ENCODE measurements at places on chromosomes 13 and 19.

- DNase-seq = no peak
Observed at GRCh38 chr19:3826163-3826562, 40.0 kb upstream of the MATK start.

GRCh38 chr13:23744315-23744714, 144.9 kb downstream of the MIPEP start:
- no peak for DNase-seq

DNA sequence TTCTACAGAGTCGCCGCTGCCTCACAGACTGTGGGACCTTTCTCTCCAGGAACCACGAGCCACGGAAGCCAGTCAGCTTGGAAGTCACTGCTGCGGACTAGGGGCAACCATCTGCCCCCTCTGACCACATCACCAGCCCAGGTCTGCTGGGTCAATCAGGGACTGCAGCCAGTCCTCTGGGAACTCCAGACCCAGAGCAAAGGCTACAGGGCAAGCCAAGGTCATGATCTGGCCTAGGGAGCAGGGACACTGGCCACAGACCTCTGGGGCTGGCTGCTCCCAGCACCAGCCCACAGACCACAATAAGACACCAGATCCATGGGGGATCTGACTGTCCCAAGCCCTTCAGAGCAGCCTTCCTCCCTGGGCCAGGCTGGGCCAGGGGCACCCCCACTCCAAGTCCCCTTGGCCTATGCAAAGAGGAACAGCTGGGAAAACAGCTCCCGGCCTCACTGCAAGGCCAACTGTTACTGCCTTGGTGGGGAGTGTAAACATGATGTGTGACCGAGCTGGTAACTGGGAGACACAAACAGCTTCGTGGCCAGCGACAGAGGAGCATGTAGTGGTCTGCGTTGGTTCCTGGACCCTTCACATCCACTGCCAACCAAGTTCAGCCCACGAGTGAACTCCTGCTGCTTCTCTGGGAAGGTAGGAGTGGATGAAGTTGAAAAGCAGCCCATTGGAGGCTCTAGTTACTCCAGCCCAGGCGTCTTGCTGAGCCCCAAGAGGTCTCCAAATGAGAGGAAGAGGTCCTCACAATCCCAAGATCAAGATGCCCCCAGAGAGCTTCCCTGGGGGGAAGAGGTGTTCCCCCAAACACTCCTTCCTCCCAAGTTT, 1.5 kb downstream of the AKT2 start:
- DNase-seq = no peak

- DNase-seq = no peak
Observed at GRCh38 chr13:114077099-114077932, 55.1 kb downstream of the RASA3 start.

DNA sequence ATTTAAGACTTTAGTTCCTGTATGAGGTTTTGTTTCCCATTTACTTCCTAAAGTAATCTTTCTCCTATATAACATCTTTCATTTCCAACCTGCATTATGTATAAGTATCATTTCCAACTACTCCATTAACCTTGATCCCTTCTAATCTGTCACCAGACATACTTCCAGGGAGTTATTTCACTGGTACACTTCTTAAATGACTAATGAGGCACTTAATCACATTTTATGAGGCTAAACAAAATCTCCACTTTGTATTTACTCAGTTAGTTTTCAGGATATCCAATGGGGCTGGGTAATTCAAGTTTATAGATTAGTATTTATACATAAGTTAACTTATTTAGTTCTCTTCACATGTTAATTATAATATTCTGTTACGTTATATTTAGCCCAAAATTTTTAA, 634.7 kb downstream of the PCDH17 start:
- no peak for DNase-seq

- no peak for DNase-seq
Observed at GRCh38 chr13:80957019-80957655, 616.2 kb upstream of the SPRY2 start.

DNA sequence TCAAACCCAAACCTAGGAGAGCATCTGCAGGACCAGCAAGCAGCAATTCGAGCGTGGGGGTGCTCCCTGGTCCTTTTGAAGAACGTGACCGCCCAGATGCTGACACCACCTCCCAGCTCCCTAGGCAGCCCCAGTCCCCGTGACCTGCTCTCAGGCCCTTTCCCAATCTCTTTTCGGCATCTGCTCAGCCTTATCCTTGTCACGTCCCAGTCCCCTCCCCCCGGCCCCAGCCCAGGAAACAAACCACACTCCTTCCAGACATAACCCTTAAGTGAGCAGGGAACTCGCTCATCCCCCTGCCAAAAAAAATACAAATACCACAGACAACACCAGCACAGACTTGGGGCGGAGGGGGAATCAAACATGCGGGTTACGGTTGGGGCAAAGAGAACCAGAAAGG, 3.3 kb downstream of the MLLT1 start:
- DNase-seq = no peak

DNA sequence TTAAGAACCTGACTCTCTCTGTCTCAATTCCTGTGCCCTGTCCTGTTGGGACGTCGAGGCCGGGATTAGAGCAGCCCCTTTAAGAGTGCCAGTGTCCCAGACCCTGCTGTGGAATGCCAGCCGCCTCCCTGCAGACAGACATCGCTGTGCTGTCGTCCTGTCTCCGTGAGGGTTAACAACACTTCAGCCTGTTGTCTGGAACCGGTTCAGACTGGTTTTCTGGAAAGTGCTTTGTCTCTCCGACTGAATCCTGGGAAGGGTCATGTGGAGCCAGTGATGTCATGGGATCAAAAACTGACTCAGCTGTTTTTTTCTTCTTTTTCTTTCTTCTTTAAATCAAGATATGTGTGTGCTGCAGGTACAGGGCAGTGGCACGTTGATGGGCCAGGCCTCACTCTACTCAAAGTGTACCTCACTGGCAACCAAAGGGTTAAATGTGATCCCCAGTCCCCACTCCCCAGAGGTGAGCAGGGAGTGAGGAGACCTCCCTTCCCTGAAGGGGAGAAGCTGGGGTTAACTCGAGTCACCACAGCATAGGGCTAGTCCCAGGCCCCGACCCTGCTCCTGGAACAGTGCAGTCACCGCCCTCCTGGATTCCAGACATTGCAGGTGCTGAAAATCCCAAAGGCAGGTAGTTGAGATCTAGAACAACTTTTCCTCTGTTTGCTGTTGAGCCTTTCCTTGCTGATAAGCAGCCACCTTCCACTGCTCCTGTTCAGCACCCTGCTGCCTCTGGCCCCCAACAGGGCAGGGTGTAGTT, 50.8 kb downstream of the TSSK6 start:
- no peak for DNase-seq

- no peak for DNase-seq
Observed at GRCh38 chr13:105518086-105518485, 1017.4 kb downstream of the EFNB2 start.

DNA sequence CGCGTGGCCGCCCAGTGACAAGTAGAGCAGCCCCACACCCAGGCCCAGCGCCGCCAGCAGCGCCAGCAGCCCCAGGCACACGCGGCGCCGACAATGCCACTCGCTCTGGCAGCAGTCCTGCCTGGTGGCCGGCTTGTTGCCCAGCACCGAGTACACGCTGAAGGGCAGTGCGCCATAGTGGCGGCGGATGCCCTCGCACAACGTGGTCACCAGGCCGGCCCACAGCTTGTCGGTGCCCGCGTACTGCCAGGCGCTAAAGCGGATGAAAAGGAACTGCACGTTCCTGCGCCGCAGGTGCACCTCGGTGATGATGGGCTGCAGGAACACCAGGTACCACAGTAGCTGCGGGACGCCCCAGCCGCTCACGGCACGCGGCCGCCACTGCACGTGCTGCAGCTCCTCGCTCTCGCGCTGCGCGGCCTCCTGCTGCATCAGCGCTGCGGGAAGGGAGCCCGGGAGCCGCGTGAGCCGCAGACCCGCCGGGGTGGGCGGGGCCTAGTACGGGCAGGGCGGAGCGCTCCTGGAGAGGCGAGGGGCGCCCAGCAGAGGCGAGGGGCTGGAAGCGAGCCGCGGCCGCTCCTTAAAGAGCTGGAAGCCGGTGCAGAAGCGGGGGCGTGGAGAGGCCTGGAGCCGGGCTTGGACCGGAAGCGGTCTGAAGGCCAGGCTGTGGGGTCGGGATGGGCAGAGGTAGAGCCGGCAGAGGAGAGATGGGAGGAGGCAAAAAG, 7.3 kb downstream of the NKPD1 start:
- peak; percentile 39 for DNase-seq

GRCh38 chr13:50613356-50613831, 230.1 kb downstream of the DLEU7 start:
- no peak for DNase-seq

DNA sequence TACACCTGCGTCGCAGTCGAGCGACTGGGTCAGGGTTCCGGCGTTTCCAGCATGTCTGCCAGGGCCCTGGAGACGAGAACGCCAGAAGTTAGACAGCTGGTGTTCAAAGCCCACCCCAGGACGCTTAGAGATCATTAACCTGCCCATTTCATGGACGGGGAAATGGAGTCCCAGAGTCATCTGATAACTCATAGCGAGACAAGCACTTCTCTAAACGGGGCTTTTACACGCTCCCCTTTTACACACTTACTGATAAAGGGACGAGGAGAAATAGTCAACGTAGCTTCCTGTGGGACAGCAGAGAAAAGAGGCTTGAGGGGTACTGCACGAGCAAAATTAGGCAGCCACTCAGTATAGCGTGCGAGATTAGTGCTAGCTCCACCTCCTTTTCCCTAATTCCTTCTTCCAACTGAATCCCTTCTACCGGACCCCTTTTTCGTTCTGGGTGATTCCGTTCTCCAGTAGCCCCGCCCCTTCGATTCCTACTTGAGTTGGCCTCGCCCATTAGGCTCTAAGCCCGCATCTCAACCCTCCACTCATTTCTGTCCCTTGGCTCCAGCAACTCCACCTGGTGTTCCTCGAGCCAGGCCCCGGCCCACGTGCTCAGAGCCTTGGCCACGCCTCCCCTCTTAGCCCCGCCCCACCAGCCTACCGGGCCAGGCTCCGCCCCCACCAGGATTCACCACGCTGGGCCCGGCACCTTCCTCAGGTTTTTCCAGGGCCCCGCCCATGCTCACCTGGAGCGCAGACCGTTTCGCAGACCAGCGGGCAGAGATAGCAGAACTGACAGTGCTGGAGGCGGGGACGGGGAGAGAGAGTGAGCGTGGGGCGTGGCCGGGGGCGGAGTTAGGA, 3.7 kb downstream of the HRC start:
- DNase-seq = peak; percentile 47

DNA sequence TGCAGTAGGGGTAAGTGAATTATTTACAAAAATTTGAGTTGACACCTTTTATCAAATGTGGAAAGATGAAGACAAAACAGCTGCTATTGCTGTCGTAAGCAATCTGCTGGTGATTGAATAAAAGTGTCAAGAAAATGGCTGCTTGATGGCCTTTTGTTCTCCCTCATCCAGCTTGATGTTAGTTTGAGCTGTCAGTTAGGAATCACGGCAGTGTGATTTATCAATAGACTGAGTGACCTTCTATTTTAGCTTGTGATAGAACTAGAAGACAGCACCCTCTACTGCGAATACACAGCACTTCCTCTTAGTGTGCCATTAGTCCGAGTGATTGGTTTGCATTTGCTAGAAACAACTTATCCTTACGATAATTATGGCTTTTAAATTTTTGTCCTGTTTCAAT, 76.3 kb downstream of the MZT1 start:
- no peak for DNase-seq

DNA sequence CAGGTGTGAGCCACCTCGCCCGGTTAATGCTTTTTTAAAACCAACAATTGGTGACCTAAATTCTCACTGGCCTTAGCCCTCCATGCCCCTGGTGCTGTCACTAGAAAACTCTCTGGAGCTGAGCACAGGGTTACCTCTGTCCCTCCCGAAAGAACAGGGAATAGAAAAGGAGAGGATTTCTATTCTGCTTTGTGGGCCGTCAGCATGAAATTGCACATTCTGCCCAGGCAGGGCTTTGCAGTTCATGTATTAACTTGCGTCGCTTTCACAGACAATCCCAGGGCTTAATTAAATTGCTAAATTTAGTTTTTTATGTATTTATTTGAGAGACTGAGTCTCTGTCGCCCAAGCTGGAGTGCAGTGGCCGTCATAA, 583 bp upstream of the ZNF480 start:
- no peak for DNase-seq

DNA sequence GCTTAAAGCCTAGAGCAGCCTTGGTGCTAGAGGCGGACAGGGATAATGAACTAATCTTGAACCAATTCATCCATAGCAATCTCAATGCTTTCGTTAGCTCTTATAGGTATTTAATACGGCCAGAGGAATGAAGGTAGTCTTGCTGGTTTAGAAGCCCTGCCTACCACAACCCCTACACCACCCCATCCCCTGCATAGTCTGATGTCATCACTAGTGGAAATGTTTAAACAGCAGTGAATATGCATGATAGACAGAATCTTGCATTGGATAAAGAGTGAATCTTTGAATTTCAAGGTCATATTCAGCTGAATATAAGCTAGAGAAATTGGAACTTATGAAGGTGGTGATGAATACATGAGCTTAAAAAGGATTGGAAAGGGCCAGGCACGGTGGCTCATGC, 321.9 kb downstream of the ITGBL1 start:
- DNase-seq = no peak

DNA sequence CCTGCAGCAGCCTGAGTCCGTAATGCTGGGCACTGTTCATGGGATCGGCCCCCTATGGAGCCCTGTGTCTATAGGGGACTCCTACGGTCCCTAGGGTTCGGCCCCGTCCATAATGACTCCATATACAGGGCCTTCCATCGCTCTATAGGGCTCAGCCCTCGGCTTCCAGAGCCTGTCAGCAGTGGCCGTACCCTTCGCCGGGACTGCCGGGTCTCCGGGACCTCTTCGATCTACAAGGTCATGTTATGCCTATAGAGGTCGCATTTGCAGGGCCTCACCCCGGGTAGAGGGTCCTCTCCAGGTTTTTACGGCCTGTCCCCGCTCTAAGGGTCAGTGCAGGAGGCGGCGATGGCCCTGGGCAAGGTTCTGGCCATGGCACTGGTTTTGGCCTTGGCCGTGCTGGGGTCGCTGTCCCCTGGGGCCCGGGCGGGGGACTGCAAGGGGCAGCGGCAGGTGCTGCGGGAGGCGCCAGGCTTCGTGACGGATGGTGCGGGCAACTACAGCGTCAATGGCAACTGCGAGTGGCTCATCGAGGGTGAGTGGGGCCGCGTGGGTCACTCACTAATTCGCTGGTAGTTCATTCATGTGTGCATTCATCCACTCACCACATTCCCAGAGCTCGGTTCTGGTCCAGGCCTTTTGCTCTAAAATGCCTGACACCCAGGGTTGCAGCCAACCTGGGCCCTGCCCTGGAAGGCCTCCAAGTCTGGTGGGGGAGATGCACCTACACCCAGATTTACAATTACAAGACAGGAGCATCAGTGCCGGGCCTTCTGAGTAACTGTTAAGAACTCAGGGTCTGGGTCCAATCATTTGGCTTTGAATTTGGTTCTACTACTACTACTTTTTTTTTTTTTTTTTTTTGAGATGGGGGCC, 699 bp downstream of the MEGF8 start:
- no peak for DNase-seq

- no peak for DNase-seq
Observed at GRCh38 chr13:52164989-52165388, 5.6 kb upstream of the NEK3 start.
